ENCODE measurements at places on chromosomes 3 and 15. TPM values are rescaled to one million over a fixed set of nuclear protein-coding genes. Genes with fewer than 3 reads are reported as not detected.

GRCh38 chr15:39208187-39208586 is 372.7 kb upstream of the THBS1 start:
- no peak for DNase-seq

DNA sequence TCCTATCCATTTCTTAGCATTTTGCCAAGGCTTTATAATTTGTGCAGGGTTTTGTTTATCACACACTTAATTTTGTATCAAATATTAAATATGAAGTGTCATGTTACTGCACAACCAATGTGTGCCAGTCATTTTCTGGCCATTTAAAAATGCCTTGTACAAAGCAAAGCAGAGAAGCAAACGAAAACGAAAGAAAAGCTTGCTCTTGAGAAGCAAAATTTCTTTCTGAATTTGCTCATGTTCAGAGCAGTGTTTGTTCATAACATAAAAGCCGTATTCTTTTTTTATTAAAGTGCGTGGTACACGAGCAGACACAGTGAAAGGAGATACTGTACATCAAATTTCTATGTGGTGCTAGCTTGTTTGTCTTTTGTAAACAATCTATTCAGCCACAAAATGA is 792.6 kb downstream of the NAALADL2 start:
- DNase-seq, result no peak

- DNase-seq, result no peak
Observed at GRCh38 chr3:66405701-66406091, 95.1 kb downstream of the LRIG1 start.

GRCh38 chr3:51398595-51399310 is 7.7 kb downstream of the RBM15B start:
- no peak for DNase-seq

DNA sequence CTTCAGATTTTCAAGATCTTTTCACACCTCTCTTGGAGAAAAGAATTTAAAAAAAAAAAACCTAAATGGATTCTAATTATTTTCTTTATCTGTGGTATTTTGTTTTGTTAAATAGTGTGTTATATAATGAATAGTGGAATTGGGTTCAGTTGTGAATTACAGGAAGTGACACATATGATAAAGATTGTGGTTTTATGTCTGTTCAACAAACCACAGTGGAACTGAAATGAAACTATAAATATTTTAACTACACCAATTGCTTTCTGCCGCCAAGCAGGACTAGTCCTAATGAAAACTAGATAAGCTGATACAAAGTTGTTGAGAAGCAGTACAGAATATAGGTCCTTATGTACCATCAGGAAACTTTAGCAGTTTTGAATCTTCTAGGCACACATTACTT is 121.6 kb downstream of the UBE2E2 start:
- DNase-seq, result peak; percentile 77

DNA sequence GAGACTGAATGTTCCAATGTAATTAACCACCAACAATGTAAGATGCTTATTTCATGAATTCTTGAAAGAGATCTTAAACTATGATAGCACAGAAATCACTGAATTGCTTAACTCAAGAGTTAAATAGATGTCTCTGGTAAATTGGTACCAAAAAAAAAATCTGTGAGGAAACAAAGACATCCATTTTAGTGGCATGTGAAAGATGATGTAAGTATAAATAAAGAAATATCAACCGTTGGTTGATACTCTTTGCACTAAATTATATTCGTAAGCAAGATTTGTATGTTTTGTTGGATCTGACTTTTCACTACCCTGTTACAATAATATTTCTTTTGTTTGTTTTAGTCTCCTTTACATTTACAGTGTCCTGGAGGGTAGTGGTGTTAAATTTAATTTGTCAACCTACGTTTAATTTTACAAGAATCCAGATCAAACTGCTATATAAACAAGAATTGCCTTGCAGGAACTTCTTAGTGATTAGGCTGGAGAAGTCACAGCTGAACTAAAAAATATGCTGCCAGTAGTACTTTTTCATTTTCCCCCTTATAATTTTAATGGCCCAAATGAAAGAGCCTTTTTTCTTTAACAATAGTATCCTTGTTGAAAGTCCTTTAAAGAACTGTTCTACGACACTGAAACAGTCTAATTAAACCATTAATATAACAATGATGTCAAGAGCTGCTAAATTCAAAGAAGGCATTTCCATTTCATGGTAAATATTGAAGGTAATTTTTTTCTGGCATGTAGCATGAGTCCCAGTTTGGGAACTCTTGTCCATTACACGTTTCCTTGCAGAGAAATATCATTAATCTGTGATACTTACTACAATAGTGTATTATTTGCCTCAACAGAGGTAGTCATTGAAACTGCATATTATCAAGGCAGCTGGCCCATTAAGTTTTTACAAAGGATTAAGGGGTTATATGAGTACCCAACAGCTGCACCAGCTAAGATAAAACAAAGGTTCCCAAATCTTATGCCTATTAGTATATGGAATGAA is 109.6 kb upstream of the PHLDB2 start:
- DNase-seq, result no peak

GRCh38 chr15:38335116-38335515 is 82.5 kb downstream of the SPRED1 start:
- DNase-seq, result no peak

DNA sequence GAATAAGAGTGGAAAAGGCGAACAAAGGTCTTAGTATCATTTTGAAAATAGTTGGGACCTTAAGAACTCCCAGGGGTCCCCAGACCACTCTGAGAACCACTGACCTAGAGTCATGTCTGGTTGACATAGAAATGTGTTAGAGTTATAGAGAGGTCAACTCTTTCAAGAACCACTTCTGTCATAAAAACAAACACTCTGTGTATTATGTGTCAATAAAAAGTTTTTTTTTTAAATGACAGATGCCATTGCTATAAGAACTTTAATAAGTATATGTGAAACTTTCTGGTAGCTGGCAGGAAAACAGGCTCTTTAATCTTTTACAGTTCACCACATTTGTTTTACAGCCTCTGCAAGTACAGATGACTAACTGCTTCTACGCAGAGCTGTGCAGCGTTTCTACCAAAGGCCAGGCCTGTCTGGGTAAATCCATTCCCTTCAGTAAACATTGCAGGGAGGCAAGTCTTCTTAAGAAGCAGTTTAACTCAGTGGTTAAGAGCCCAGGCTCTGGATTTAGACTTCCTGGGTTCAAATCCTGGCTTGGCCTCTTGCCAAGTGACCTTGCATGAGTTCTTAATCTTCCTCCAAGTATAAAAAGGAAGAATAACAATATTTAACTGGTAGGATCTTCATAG is 56.6 kb downstream of the RFTN1 start:
- DNase-seq, result no peak

DNA sequence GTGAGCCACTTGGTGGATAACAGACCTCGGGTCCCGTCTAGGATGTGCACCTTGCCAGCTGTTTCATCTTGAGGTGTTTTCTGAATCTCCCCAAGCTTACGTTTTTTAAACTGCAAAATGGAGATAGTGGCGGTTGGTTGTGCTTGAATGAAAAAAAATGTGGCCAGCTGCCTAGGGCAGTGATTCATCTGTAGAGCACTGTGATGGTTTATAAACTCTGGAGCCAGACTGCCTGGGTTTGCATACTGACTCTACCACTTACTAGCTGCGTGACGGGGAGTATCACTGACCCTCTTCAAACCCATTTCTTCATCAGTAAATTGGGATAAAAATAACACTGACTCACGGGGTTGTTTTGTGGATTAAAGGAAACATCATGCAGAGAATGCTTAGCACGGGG is 159.1 kb downstream of the CHL1 start:
- no peak for DNase-seq

- DNase-seq, result peak; percentile 95
Observed at GRCh38 chr3:57060089-57060821, at the start of gene SPATA12. SPATA12 (plus strand) TSS chr3:57060664; CDS start chr3:57073695, 13,031 bp downstream.

- peak; percentile 9 for DNase-seq
Observed at GRCh38 chr15:62972814-62973213, 69.7 kb upstream of the TPM1 start.

DNA sequence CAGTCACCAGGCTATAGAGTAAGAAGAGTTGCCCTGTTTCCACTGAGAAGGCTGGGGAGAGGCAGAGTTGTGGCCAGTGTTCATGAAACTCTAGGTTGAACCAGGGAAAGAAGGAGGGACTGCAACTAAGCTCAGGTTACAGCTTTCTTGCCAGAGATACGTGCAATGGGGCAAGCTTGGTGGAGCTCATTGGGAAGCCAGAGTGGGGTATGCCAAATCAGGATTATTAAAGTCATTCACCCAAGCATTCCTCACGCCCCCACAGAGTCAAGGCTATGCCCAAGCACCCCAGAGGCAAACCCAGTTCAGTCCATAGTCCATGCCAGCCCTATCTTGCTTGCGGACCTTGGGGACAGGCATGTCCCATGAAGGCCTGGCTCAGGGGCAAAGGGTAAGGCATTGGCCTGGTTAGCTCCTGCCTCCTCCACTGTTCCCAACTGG is 17.6 kb downstream of the SLC6A20 start:
- no peak for DNase-seq

GCSAM gene
- total RNA-seq, result not detected

IGF2BP2 gene
- 130 TPM for total RNA-seq

PP2D1 gene
- total RNA-seq, result not detected

FBN1 gene
- 88.1 TPM for total RNA-seq

CCDC80 gene
- 59.3 TPM for total RNA-seq

TUSC7 gene
- not detected for total RNA-seq

GRM2 gene
- total RNA-seq, result 0.51 TPM
